Stimulated activated CD4-positive, alpha-beta T cell treated with anti-CD3 and anti-CD28 coated beads, Interleukin-4, amount 100 ng/mL, for 24 hours (primary cell): ENCODE measurements at places on chromosomes 5 and 9.
A peak's percentile ranks its signal among the peaks of the same experiment; 100 is the strongest.

DNA sequence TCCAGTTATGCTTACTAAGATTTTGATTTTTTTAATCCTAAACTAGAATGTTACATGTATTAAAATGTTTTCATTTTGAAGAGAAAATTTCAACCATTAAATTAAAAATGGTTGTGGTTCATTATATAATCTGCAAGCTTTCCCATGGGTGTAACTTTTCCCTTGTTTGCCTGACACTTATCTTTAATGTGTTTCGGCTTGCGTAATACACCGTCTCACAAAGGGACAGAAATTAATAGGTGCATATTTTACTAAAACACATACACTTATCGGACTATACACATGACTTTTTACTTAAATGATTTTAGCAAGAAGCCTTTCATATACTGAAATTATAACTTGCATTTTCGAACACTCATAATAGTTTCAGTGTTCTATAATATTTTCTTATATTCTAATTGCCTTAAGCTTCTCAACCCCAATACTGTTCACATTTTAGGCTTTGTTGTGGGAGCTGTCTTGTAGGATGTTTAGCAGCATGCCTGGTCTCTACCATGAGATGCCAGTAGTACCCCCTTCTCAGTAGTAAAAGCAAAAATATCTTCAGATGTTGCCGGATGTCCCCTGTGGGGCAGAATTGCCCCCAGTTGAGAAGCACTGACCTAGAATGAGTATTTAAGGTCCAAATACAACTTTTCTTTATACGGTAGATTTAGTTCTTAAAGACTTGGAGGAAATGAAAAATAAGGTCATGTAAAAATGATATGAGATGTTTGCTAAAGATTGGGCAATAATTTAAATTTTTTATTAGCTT lies 28.6 kb downstream of the UGCG start:
- no peak for DNase-seq

DNA sequence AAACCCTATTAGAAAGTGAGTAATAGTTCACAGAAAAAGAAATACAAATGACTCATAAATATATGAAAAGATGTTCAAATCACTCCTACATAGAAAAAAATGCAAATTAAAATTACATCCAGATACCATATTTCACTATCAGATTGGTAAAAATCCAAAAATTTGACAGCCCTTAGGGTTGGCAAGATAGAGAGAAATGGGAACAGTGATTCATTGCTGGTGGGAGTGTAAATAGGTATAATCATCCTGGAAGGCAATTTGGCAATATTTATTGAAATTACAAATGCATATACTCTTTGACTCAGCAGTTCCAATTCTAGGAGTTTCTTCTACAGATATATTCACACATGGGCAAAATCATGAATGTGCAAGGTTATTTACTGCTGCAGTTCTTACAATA lies 273.5 kb downstream of the NR2F1-AS1 start:
- DNase-seq, result no peak

GRCh38 chr9:138120072-138120471 lies 242.5 kb downstream of the CACNA1B start:
- no peak for DNase-seq

DNA sequence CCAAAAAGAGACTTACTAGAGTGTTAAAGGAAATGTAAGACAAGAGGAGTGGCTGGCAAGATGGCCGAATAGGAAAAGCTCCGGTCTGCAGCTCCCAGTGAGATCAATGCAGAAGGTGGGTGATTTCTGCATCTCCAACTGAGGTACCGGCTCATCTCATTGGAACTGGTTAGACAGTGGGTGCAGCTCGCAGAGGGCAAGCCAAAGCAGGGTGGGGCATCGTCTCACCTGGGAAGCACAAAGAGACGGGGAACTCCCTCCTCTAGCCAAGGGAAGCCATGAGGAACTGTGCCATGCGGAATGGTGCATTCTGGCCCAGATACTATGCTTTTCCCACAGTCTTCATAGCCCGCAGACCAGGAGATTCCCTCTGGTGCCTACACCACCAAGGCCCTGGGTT lies 308.7 kb downstream of the AGTPBP1 start:
- DNase-seq, result no peak

GRCh38 chr9:73684601-73685000 lies 532.9 kb downstream of the ANXA1 start:
- DNase-seq, result no peak

- DNase-seq, result no peak
Measured at GRCh38 chr9:35158501-35159280, 3.1 kb upstream of the UNC13B start.

GRCh38 chr9:125932012-125932411 lies 184.8 kb downstream of the PBX3 start:
- no peak for DNase-seq

DNA sequence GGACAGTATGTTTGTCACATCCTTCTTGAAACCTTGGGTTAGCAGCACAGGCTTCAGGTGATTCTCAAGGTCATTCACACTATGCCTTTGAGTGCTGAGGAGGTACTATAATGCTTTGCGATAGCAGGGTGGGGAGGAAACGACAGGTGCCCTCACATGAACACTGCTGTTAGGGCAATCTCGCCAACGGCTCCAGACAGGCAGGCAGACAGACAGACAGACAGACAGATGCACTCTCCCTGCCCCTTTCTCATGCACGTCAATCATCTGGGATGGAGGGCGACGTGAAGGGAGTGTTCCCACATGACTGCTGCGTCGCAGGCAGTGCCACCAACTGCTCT lies 82.9 kb downstream of the RAPGEF1 start:
- no peak for DNase-seq

GRCh38 chr5:140216478-140217074 lies 41.6 kb downstream of the CYSTM1 start:
- DNase-seq, result no peak

GRCh38 chr9:85155352-85155751 lies 485.8 kb downstream of the NTRK2 start:
- DNase-seq, result no peak

DNA sequence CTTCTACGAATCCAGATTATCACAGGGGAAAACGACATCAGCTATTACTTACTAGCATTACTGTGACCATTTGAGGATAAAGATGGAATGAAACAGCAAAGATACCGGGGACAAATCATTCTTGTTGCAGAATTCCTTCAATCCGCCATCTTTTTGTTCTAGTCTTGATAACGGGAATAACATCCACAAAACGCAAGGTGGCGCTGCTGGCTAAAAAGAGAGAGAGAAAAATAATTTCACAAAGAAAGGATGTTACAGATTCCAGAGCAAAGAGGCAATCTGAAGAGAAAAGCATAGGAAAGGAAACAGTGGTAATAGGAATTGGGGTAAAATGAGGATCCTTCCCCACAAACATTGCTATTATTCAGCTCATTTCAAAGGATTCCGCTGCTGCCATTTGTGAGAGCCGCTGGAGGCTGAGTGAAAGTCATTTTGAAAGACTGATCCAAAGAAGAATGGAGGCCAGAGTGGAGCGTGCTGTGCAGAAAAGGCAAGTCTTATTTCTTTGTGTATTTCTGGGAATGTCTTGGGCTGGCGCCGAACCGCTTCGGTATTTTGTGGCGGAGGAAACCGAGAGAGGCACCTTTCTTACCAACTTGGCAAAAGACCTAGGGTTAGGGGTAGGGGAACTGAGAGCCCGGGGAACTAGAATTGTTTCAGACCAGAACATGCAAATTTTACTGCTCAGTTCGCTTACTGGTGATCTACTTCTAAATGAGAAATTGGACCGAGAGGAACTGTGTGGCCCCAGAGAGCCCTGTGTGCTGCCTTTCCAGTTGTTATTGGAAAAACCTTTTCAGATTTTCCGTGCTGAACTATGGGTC lies at the start of gene PCDHB7:
TSS of gene PCDHB7 (plus strand) at position 264 of the 824 bp plus-strand sequence. CDS start at position 456, 192 bp downstream.
- DNase-seq, result peak; percentile 17

DNA sequence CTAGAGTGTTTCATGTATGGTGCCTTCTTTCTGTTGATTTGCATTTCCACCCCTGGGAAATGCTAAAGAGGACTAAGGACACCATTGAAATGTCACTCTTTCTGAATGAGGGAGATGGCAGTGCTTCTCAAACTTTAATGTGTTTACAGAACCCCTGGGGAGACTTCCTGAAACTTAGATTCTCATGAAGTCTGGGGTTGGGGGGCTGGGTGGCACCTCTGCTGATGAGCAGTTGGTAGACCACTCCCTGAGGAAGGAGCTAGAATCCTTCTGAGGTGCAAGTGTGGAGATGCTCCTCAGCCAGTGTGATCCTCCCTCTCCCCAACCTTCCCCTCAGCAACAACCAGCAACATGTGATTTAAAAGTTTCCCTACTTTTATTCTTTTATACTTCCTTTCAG lies 546.8 kb downstream of the LRRC70 start:
- DNase-seq, result no peak

- no peak for DNase-seq
Measured at GRCh38 chr5:71013575-71013974, 11.6 kb downstream of the NAIP start.

DNA sequence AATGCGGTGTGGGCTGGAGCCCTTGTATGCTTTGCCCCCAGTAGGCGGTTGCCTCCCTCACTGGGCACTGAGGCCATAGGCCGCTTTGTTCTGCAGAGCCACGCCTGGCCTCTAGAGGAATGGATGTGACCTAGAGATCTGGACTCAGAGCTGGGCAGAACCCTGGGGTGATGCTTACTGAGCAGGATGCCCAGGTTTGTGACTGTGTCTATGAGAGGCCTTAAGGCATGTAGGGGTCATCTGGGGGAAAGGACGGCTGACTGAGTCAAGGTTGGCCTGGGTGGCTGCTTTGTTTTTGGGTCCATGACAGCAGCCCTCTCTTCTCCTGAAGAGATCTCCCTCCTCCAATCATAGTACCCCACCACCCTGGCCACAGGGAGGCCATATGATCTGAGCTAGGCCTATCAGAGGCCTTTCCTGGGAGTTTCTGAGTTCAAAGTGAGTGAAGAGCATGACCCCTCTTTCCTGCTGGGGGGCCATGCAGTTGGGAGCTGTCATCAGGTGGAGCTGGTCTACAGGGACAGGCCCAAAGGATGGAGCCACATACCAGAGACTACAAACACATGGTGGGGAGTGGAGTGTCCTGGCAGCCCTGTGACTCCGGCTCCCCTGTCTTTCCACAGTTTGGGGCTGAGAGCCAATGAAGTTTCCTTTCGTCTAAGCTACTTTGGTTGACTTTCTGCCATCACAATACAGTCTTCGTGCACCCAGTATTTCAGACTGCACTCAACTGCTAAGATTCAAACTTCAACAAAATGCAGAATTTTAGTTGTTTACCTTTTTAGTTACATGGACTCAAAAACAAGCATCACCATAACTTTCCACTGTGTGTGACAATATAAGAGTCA lies 165.4 kb downstream of the AUH start:
- no peak for DNase-seq

DNA sequence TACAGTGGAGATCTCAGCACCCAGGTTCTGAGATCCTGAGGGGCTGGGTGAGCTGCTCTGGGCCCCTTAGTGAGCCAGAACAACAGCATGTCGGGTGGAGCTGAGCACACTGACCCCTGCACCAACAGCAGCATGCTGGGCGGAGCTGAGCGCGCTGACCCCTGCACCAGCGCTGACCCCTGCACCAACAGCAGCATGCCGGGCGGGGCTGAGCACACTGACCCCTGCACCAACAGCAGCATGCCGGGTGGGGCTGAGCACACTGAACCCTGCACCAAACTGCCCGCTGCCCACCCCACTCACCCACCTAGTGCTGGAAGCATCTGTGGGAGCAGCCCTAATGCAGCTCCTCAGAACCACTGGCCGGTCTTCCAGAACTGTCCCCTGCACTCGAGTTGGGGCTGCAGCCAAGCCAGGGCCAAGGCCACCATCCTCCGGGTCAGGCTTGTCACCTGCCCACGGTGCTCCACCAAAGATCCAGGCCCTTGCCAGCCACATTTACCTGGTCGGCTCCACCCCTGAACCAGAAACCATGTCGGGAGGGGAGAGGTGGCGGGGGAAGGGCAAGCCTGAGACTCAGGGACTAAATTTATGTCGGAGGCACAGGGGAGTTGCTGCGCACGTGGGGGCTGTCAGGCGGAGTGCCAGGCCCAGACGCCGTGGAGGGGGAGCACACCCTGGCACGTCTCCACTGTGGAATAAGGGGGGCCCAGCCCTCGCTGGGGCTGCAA lies 80.3 kb downstream of the ADAMTS2 start:
- DNase-seq, result no peak

GRCh38 chr5:74916831-74917710 lies 50.9 kb upstream of the FAM169A start:
- no peak for DNase-seq

DNA sequence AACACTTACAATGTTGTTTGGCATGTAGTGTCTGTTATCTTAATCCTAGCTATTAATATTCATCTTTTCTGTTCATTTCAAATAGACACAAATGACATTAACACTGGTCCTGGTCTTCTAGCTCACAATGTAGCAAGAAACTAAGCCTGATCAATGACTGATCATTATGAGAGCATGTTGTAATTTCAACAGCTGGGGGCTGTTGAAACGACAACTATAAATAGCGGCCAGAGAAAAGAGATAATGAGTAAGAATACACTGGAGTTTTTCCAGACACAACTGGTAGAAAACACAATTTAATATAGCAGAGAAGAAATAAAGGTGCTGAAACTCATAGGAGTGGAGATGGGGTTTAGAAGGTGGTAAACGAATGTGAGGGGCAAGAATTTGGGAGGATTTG lies 89.2 kb downstream of the HTR4 start:
- DNase-seq, result no peak

GRCh38 chr9:137970686-137971476 lies 93.3 kb downstream of the CACNA1B start:
- no peak for DNase-seq

DNA sequence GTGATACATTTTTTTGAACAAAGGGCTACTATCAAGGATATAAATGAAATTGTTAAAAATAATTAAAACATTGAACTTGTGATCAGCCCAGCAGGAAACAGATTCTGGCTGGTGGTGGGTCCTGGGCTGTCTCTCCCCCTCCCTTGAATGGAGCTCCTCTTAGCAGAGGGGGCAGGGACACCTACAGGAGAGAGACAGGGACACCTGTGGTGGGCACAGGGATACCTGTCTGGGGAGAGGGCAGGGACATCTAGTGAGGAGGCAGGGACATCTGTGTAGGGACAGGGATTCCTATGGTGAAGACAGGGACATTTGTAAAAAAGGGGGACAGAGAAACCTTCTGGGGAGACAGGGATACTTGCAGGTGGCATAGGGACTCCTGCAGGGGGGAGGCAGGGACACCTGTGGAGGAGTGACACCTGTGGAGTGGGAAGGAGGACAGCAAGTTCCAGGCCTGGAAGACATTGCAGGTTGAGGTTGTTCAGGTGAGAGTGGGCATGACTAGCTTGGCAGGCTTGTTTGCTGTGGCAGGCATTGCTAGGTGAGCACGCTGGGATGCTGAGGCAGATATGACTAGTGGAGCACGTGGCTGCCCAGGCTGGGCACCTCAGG lies 264.2 kb downstream of the IRX2 start:
- DNase-seq, result no peak

DNA sequence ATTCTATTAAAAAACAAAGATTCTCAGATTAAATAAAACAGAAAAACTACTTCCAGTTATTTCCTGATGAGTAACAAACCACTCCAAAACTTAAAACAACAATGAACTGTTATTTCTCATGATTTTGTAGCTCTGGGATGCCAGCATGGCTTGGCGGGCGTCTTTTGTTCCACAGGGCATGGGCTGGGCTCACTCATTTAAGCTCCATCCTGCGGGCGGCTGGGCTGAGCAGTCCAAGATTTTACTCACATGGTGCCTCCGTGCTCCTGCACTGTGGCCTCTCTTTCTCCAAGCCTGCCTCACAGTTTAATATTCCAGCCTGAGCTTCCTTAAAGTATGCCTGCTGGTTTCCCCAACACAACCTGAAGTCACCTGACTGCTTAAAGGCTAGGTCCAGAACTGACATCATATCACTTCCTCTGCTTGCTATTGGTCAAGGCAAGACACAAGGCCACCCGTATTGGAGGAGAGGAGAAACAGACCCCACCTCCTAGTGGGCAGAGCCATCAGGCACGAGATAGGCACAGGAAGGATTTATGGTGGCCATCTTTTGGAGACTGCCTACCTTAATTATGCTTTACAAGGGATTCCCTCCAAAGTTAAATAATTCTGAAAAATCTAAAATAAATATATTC lies 41.6 kb upstream of the ZBTB43 start:
- DNase-seq, result no peak
